Activated CD4-positive, alpha-beta T cell treated with anti-CD3 and anti-CD28 coated beads for 1 hour (primary cell): ENCODE measurements at places on chromosomes 1 and 21.

GRCh38 chr1:164510435-164510834 lies 48.5 kb upstream of the PBX1 start:
- no peak for DNase-seq

DNA sequence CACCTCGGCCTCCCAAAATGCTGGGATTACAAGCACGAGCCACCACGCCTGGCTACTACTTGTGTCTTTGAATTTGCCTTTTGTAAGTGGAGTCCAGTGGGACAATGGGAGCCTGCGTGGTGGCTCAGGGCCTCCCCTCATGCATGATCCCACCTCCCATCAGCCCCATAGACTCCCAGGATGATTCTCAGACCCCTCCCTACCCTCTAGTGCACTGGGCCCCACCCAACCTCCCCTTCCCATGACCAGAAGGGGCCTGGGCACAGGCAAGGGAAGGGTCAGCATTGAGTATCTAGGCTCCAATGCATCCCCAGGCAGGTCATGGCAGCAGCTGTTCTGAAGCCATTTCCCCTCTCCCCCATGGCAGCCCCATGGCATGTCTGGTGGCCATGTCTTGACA lies 18.7 kb downstream of the NEK2 start:
- no peak for DNase-seq

DNA sequence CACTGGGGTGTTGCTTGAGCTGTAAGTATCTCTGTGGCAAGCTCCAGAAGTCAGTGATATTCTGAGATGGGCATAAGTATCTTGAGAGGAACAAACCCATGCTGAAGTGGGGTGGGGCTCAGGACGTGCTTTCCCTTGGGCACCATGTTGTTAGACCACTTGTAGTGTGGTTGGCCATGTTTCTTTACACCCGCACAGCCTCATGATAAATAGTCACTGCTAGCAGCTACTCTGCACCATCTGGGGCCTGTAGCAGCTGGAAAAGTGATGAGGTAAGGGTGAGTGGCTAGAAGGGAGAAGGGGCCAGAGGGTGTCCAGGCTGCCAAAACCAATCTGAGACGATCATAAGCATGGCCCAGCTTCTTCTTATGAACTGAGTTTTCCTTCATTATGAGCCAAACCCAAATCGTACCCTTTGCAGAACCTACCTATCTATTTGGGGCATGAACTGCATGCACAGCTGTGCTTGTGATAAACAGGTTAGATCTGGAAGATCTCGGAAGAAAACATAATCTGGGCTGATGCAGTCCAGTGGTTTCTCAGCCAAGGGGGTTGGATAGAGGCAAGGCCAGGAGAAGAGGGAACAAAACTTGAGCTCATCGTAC lies 91.9 kb upstream of the IRF2BP2 start:
- no peak for DNase-seq

DNA sequence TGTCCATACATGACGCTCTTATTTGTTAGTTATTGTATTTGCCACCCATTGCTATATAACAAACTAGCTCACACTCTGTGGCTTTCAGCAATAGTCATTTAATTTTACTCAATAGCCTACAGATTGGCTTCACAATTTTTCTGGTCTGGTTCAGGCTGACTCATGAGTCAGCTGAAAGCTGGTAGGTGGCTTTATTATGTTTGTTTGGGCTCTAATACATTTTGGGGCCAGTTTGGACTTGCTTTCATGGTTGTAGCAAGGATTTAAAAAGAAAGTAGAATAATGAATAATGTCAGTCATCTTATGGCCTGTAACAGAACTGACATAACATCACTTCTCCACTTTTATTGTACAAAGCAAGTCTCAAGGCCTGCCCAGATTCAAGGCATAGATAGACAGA lies 338.7 kb downstream of the LRRIQ3 start:
- no peak for DNase-seq

DNA sequence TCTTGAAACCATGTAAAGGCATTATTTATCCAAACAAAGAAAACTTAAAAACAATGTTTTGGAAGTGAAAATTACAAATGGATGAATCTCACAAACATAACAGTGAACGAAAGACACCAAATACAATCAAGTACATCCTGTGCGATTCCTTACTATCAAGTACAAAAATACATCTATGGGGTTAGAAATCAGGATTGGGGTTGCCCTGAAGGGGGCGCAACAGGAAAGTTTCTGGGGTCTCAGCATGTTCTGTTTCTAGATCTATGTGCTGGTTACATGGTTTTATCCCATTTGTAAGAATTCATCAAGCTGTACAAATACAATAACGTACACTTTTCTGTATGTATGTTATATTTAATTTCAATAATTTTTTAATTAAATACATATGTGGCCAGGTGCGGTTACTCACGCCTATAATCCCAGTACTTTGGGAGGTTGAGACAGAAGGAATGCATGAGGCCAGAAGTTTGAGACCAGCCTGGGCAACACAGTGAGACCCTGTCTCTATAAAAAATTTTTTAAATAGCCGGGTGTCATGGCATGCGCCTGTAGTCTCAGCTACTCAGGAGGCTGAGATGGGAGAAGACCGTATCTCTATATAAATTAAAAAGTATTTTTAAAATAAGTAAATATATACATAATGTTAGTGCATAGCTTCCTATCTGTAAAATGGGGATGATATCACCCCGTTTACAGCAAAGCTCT lies 121.5 kb upstream of the SOD1 start:
- DNase-seq = no peak

DNA sequence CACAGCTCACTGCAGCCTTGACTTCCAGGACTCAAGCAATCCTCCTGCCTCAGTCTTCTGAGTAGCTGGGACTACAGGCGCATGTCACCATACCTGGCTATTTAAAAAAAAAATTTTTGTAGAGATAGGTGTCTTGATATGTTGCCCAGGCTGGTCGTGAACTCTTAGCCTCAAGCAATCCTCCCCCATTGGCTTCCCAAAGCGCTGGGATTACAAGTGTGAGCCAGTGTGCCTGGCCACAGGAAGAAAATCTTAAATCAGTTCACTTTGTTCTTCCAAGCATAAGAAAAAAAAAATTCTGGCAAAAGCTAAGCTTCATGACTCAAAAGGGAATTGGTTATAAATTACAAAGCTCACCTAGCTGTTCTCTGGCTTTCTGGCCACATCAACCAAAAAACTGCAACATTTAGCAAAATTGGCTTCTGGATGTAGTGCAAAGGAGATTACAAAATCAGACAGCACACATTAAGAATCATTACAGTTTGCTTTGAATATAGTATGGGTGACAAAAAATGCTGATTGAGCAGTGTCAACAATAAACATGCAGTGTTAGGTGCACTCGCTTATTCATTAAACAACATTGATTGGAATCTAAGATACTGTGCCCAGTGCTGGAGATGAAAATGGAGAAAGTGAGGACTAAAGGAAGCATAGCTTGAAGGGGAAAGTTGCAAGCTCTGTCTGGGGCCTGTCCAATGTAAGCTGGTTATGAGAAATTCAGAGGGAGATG lies 76.7 kb downstream of the KCTD3 start:
- DNase-seq = no peak

GRCh38 chr1:37157634-37158033 lies 123.3 kb upstream of the GRIK3 start:
- no peak for DNase-seq

DNA sequence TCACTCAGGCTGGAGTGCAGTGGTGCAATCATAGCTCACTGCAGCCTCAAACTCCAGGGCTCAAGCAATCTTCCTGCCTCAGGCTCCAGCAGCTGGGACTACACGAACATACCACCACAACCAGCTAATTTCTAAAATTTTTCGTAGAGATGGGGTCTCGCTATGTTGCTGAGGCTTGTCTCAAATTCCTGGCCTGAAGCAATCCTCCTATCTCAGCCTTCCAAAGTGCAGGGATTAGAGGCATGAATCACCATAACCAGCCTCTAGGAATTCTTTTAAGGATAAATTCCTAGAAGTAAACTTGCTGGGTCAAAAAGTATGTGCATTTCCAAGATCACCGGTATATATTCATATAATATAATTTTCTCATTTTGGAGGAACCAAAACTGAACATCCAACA lies 17.6 kb upstream of the HUNK start:
- DNase-seq = no peak

DNA sequence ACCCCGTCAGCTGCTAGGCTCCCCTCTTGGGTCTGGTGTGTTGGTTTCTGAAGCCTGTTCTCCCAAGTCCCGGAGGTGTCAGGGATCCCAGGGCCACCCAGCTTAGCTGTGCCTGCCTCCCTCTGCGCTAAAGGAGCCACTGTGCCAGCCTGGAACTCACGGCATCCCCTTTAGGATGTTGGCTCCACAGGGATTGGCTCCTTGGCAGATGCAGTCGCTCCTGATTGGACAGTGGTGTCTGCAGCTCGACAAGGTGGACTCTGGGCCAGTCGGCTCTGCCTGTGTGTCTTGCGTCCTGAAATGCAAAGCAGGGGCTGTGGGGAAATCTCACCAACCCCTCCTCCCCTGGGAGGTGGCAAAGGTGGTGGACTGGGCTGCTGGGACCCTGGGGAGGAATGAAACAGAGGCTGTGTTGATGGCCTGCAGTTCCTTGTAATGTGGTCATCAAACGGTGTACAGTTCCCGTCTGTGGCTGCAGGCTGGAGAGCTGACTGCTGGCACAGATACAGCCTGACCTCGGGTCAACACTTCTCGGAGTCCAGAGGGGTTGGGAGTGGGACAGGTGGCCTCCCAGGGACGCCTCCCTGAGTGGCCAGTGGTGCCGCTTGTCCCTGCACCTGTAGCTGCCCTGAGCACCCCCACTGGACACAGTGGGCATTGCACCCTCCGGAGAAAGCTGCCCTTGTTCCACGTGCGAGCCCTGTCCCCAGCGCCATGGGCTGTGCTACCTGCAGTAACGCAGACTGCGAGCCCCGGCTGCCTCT lies 11.5 kb upstream of the KCNAB2 start:
- DNase-seq = no peak

DNA sequence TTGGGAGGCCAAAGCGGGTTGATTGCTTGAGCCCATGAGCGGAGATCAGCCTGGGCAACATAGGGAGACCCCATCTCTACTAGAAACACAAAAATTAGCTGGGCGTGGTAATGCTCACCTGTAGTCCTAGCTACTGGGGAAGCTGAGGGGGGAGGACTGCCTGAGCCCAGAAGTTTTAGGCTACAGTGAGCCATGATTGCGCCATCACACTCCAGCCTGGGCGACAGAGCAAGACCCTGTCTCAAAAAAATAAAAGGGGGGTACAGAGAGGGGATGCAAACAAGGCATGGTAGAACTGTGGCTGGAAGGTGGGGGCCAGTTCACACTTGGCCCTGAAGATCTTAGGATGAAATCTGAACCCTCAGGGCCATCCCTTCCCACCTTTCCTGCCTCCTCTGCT lies 1.2 kb upstream of the C1orf210 start:
- DNase-seq = no peak

DNA sequence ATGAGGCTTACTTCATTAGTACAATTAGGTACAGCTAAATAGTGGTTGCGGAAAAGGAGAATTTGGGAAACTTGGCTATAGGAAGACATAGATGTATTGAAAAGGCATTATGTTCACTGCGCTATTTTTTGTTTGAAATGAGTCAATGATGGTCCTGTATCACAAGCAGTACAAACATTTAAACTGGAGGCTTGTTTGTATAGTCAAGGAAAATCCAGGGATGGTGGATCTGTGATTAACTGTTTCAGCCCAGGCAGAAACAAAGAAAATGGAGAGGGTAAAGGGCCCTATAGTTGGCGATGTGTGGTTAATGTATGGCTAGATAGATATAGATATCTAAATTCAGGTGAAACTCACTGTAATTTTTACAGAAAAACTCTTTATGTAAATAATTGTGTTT lies 79.9 kb downstream of the CLIC4 start:
- DNase-seq = no peak

DNA sequence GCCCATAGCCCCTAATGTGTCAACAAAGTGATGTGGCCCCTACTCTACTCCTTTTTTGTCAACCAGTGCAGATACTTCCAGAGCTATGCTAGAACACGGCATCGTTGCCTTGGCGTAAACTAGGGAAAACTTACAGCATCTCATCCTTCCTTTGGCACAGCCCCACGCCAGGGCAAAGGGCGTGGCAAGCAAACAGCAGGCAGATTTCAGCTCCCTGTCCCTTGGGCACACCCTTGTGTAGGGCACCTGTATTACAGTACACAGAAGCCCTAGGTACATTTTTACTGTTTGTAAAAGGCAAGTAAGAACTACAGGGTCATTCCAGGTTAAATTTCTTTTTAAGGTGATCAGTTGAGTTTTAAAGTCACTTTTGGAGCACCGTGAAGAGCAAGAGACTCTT lies 29.3 kb downstream of the PRDX6 start:
- no peak for DNase-seq
